ENCODE measurements at places on chromosomes 5 and 9.

GRCh38 chr5:6287176-6287575 lies 91.2 kb downstream of the MED10 start:
- no peak for DNase-seq

DNA sequence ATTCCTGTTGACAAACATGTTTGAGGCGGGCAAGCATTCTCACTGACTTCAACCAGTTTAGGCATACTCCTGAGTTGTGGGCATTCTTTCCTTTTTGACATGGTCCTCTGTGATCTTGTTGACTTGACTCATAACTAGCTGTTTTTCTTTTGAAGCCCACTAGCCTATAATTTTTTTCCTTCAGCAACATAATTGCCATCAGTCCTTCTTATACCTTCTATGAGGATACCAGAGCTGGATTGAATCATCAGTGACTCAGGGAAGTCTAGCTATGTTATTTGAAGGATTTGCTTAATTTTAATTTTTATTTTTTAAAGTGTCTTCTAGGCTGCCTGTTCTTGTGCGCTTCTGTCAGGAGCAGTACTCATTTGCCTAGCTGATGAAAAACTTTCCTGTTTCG lies 259.5 kb downstream of the NR3C1 start:
- no peak for DNase-seq

GRCh38 chr5:54718656-54719055 lies 201.1 kb downstream of the SNX18 start:
- DNase-seq: no peak

DNA sequence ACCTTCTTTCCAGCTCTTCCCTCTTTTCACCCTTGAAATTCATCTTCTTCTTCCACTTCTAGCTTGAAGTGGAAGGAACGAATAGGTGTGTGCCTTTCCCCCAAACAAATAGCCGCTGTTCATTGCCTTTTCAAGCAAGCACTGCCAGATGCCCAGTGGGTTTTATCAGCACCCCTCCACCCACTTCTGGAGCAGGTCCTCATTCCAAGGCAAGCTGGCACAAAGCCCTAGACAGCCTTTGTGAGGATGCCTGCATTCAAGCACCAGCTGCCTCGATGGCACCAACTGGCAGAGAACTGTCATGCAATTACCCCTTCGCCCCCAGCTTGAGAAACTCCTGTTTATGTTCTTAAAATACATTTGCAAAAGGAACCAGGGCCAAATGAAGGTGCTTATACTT lies 36.5 kb downstream of the SERINC5 start:
- DNase-seq: no peak

GRCh38 chr9:92961627-92962302 lies 14.4 kb downstream of the FGD3 start:
- DNase-seq: no peak

GRCh38 chr5:138985256-138985655 lies 110.1 kb upstream of the LRRTM2 start:
- DNase-seq: no peak

- peak; percentile 83 for DNase-seq
Observed at GRCh38 chr9:127580366-127580765, 31.7 kb upstream of the STXBP1 start.

DNA sequence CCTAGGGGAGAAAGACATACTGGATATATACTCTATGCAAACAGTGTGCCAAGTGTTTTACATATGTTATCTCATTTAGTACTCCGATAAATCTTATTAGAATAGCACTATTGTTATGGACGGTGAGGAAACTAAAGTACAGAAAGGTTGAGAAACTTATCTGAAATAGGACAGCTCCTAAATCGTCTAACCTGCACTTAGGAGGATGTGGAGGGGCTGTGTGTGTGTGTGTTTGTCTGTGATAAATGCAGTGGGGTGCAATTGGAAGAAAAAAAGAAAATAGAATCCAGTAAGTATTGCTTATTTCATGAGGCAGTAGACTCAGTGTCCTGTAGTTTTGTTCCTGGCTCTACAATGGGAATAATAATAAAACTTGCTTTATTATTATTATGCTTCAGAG lies 106.4 kb upstream of the IL6ST start:
- DNase-seq: no peak

DNA sequence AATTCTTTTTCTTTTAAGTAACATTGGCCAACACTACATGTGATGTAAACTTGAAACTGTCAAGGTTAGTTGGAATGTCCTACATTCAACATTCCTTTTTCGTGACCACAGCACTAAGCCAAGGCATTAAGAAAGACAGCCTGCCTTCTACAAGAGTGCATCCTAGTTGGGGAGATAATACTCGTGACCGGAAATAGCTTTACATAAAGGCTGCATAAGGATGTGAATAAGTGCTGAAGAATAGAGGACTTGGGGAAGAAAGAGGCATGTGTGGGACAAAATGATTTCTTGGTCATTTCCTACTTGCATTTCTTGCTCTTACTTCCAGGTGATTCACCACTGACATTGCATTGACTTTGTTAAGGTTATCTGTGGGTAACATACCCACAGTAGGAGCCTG lies 282.0 kb downstream of the DMRT2 start:
- no peak for DNase-seq

DNA sequence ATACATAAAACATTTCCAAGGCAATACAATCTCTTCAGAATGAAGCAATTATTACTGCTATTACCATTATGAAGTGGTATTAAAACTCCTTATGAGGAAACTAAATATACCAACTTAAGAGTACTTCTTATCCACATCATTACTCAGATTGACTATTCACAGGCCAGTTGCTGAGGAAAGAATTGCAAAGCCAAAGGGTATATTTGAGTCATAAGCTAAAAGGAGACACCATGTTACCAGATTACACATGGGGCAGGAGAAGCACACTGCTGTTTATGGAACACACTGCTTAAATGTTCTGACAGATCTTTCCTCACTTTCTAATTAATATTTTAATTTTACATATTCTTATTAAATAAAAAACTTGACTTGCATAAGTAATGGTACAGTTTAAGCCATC lies 1726.4 kb upstream of the NUDT12 start:
- no peak for DNase-seq

GRCh38 chr9:72185561-72185960 lies 36.3 kb downstream of the GDA start:
- no peak for DNase-seq

GRCh38 chr5:7925961-7926695 lies 57.2 kb downstream of the MTRR start:
- no peak for DNase-seq

GRCh38 chr9:2128141-2128540 lies 113.0 kb downstream of the SMARCA2 start:
- no peak for DNase-seq

GRCh38 chr9:133378408-133378962 lies 2.3 kb downstream of the STKLD1 start:
- DNase-seq: no peak

DNA sequence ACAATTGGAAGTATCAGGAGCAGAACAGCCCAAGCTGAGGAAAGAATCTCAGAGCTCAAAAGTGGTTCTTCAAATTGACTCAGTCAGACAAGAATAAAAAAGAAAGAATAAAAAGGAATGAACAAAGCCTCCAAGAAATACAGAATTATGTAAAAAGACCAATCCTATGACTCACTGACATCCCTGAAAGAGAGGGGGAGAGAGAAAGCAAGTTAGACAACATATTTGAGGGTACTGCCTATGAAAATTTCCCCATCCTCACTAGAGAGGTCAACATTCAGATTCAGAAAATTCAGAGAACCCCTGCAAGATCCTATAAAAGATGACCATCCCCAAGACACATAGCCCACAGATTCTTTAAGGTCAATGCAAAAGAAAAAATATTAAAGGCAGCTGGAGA lies 173.2 kb downstream of the ALDH1A1 start:
- no peak for DNase-seq

GRCh38 chr5:160978944-160979343 lies 126.9 kb upstream of the ATP10B start:
- no peak for DNase-seq

DNA sequence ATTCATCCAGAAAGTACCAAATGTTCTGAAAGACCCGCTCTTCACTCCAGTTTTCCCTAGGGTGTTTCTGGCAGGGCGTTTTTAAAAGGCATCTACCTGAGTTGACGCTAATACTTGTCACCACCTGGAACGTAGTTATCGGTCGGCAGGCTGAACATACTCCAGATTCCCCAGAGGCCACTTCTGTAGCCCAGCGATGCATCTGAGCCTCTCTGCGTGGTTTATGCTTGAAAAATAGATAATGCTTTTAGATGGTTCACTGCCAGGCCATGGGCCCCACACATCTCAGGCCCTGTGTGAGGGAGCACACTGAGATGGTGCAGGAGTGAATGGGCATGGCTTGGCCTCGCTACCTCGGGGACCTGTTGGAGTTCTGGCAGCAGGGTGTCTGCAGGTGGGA lies 33.0 kb upstream of the NCS1 start:
- no peak for DNase-seq

DNA sequence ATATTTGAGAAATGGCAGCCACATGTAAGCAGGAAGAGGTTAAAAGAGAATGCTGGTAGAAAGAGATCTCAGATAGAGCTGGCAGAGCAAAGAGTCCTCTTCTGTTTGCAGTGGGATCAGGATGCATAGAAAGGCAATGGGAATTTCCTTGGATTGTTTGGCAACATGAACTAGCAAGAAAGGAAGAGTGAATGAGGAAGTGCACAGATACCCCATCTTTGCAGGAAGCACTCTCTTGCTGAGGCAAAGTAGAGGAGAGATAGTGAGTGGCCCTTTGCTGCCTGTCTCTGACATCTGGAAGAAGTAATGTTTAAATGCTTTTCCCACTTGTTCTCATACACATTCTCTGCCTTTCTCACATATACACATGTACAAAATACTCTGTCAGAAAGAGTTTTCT lies 14.5 kb downstream of the FKTN start:
- DNase-seq: no peak

- no peak for DNase-seq
Observed at GRCh38 chr5:80140496-80140895, 105.3 kb downstream of the THBS4 start.

- no peak for DNase-seq
Observed at GRCh38 chr5:62343428-62343827, 37.4 kb downstream of the KIF2A start.

GRCh38 chr9:127574072-127574993 lies 37.7 kb upstream of the STXBP1 start:
- peak; percentile 89 for DNase-seq

DNA sequence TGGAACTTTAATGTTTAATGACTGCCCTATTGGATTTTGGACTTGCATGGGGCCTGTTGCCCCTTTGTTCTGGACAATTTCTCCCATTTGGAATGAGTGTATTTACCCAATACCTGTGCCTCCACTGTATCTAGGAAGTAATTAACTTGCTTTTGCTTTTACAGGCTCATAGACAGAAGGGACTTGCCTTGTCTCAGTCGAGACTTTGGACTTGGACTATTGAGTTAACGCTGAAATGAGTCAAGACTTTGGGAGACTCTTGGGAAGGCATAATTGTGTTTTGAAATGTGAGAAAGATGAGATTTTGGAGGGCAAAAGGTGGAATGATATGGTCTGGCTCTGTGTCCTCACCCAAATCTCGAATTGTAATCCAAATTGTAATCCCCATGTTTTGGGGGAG lies 368.2 kb downstream of the PDE4D start:
- DNase-seq: no peak

DNA sequence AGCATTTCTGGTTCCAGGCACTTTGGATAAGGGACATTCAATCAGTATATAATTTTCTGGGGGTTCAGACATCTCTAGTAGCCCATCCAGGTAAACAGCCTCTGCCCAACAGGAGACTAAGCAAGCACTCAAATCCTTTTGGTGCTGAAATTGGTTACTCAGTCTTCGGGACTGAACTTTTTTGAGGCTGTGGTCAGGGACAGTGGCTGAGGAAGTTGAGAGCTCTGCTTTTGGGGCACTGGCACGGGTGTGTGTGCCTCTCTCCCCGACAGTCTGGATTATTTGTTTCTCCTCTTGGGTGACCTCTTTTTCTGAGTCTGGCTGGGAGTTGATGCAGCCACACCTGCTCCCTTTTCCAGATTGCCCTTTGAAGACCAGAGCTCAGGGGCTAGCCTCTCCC lies 47.6 kb downstream of the ACER2 start:
- DNase-seq: no peak

DNA sequence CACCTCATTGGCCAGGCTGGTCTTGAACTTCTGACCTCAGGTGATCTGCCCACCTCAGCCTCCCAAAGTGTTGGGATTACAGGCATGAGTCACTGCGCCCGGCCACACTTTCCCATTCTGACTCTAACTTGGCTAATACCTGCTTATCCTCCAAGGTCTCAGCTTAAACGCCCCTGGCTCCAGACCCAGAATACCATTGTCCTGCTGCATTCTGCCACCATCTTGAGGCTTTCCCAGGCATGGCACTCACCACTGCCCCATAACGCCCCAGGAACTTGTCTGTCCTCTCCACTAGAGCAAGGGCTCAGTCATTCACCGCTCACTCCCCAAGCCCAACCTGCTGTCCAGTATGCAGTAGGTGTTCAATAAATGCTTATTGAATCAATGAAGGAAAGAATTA lies 39.8 kb downstream of the CAMK2A start:
- no peak for DNase-seq

GRCh38 chr5:113806250-113806649 lies 292.8 kb downstream of the YTHDC2 start:
- DNase-seq: no peak

- DNase-seq: no peak
Observed at GRCh38 chr5:84383816-84384603, 670 bp downstream of the EDIL3 start.

DNA sequence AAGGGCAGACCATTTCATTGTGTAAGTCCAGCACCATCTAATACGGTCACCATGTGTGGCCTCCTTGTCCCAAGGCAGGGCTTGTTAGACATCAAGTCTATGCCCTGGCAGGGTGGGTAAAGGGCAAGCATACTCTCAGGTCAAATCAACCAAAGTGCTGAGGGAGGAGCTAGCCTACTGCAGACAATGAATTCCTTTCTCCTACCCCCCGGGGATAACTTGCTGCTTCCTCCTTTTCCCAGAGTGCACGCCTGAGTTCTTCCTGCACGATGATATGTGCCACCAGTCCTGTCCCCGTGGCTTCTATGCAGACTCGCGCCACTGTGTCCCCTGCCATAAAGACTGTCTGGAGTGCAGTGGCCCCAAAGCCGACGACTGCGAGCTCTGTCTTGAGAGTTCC lies 71.4 kb downstream of the RFK start:
- DNase-seq: no peak

DNA sequence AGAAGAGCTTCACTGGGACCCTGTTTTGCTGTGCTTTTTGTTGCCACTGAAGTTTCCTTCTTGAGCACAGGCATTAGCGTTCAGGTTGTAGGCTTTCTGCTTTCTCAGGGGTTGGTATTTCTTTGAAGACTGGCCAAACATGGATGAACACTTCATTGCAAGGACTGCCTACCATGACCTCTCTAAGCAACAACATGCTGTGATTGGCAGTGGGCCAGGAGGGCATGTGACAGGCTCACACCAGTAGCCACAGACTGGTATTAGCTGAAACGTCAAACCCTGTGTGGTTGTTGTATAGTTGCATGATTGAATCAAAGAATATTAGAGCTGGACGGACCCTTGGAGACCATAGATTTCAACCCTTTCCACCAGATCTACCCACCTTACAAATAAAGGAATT lies 20.0 kb upstream of the MLANA start:
- no peak for DNase-seq

DNA sequence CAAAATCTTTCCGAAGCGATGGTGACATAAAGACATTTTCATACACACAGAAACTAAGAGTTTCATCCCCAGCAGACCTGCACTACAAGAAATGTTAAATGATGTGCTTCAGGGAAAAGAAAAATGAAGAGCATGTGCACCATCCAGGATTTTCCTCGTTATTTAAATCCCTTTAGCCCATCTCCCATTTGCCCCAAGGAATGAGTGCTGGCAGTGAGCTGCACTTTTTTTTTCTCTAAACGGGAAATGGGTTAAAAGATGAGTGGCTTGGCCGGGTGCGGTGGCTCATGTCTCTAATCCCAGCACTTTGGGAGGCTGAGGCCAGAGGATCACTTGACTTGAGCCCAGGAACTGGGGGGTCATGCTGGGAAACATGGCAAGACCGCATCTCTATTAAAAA lies 6.8 kb upstream of the LRRC14B start:
- DNase-seq: no peak
